Osteoblast (primary cell): ENCODE measurements at places on chromosomes 2 and 18.

GRCh38 chr2:57760381-57760801 is 286.2 kb upstream of the VRK2 start:
- H3K27ac ChIP-seq: no peak overlapping the region
- H3K27me3 ChIP-seq: peaks cover 5% of the 10 kb centered on the region
- no peaks in the 10 kb centered on the region for H3K36me3 ChIP-seq
- DNase-seq: no peak
- peak overlapping the region; percentile 58 for H3K4me3 ChIP-seq

GRCh38 chr2:159154366-159154765 is 132.1 kb downstream of the WDSUB1 start:
- H3K4me1 ChIP-seq: no peaks in the 10 kb centered on the region
- no peak overlapping the region for H3K27ac ChIP-seq
- peaks cover 24% of the 10 kb centered on the region for H3K36me3 ChIP-seq
- no peak overlapping the region for H3K4me3 ChIP-seq

DNA sequence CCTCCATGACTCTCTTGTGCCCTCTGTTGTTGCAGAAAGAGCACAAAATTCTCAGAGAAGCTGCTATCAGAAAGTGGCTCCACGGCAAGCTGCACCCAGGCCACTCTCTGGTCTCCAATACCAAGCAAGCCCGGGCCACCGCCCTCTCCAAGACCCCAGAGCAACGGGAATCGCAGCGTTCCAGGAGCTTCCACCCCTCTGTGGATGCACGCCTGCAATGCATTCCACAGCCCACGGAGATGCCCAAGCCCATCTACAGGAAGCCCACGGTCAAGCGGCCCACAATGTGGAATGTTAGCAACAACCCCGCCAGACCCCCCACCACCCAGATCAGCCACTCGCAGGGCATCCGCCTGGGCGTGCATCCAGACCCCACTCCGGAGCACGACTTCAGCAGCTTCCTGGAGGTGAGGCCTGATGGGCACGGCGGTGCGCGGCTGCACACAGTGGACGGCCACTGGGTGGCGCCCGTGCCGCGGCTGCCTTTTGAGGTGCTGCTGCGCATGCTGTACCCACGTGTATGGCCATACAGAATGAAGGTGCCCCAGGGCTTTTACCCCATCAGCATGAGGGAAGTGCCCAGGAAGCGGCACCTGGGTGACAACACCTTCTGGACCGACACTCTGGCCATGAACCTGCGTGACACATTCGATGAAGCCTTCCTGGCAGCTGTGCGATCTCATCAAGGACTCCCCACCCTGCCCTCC is 6.3 kb downstream of the ANKRD53 start:
- DNase-seq: peak; percentile 97
- H3K27ac ChIP-seq: no peak overlapping the region
- H3K4me3 ChIP-seq: no peak overlapping the region
- H3K4me1 ChIP-seq: no peaks in the 10 kb centered on the region

DNA sequence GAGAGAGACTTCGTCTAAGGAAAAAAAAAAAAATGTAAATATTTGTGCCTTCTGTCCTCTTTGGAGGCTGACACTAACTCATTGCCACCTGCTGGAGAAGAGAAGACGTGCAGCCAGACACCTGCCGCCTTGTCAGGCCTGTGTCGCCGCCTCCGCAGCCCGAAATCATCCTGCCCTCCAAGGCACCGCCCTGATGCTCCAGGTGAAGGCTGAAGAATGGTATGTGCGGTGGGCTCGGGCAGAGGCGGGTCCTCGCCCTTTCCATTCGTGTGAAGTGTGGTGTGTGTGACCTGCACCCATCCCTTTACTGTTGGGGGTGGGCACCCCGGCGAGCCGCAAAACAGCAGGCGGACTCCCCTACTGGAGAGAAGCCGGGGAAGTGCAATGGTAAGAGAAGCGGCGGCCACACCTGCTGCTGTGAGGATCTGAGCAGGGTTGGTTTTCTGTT is 60.4 kb downstream of the FAM161A start:
- no peak overlapping the region for H3K27ac ChIP-seq
- H3K4me1 ChIP-seq: peaks cover 3% of the 10 kb centered on the region
- peak; percentile 90 for DNase-seq
- H3K4me3 ChIP-seq: peak overlapping the region; percentile 55
- H3K36me3 ChIP-seq: no peaks in the 10 kb centered on the region
- peaks cover 9% of the 10 kb centered on the region for H3K27me3 ChIP-seq

DNA sequence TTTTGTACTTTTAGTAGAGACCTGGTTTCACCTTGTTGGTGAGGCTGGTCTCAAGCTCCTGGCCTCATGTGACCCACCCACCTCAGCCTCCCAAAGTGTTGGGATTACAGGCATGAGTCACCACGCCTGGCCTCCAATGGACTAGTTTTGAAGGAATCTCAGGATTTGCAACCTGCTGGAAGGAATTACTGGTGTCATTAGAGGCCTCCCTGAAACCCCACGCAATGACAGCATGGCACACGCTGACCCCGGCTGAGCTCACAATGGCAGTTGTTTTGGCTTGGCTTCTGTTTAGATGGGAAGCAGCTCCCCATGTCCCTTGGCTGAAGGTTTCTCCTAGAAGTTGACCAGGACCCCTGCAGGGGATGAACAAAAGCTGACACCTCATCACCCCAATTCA is 23.1 kb upstream of the COPS8 start:
- no peaks in the 10 kb centered on the region for H3K27me3 ChIP-seq
- DNase-seq: no peak
- peaks cover 4% of the 10 kb centered on the region for H3K4me1 ChIP-seq

DNA sequence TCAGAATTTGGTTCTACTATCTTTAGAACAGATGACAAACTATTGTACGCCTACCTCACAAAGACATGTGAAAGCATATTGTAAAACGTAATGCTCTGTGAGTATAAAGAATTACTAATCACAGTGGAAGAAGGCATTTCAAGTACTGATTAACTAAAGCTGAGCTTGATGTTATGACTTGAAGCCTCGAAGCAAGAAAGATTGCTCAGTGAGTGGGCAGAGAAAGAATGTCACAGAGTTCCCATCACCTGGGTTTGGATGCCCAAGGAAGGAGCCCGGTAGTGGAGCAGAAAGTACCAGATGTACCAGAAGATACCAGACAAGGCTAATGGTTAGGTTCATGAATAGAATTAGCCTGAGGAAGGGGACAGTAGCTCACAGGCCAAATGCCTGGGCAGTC is 39.5 kb upstream of the FAM110C start:
- no peaks in the 10 kb centered on the region for H3K27me3 ChIP-seq
- H3K4me3 ChIP-seq: no peak overlapping the region
- H3K27ac ChIP-seq: no peak overlapping the region
- no peaks in the 10 kb centered on the region for H3K36me3 ChIP-seq
- H3K4me1 ChIP-seq: no peaks in the 10 kb centered on the region

- no peak overlapping the region for H3K27ac ChIP-seq
- no peaks in the 10 kb centered on the region for H3K4me1 ChIP-seq
- H3K27me3 ChIP-seq: no peaks in the 10 kb centered on the region
- no peaks in the 10 kb centered on the region for H3K36me3 ChIP-seq
- H3K4me3 ChIP-seq: no peak overlapping the region
These were observed 385.7 kb downstream of the STK39 start for GRCh38 chr2:167861574-167862193.

GRCh38 chr18:61575419-61575818 is 242.2 kb downstream of the CDH20 start:
- H3K27me3 ChIP-seq: no peaks in the 10 kb centered on the region
- H3K36me3 ChIP-seq: no peaks in the 10 kb centered on the region
- DNase-seq: no peak
- no peak overlapping the region for H3K27ac ChIP-seq
- no peak overlapping the region for H3K4me3 ChIP-seq
- H3K4me1 ChIP-seq: peaks cover 5% of the 10 kb centered on the region
